ENCODE measurements at places on chromosomes 16 and 17.

- DNase-seq: no peak
- no peaks in the 10 kb centered on the region for H3K36me3 ChIP-seq
- H3K4me3 ChIP-seq: no peak overlapping the region
- H3K27me3 ChIP-seq: no peaks in the 10 kb centered on the region
- H3K27ac ChIP-seq: peak overlapping the region; percentile 44
These were observed 73.6 kb downstream of the WIPI1 start for GRCh38 chr17:68383443-68384321.

GRCh38 chr17:32971171-32971570 is 20.5 kb upstream of the SPACA3 start:
- H3K4me3 ChIP-seq: no peak overlapping the region
- peaks cover 9% of the 10 kb centered on the region for H3K4me1 ChIP-seq
- H3K27me3 ChIP-seq: no peaks in the 10 kb centered on the region
- no peaks in the 10 kb centered on the region for H3K36me3 ChIP-seq

GRCh38 chr17:42018339-42018738 is 1.1 kb upstream of the DNAJC7 start:
- H3K4me1 ChIP-seq: peaks cover 47% of the 10 kb centered on the region
- peak overlapping the region; percentile 87 for H3K27ac ChIP-seq
- DNase-seq: no peak
- H3K4me3 ChIP-seq: no peak overlapping the region
- H3K36me3 ChIP-seq: peaks cover 18% of the 10 kb centered on the region

DNA sequence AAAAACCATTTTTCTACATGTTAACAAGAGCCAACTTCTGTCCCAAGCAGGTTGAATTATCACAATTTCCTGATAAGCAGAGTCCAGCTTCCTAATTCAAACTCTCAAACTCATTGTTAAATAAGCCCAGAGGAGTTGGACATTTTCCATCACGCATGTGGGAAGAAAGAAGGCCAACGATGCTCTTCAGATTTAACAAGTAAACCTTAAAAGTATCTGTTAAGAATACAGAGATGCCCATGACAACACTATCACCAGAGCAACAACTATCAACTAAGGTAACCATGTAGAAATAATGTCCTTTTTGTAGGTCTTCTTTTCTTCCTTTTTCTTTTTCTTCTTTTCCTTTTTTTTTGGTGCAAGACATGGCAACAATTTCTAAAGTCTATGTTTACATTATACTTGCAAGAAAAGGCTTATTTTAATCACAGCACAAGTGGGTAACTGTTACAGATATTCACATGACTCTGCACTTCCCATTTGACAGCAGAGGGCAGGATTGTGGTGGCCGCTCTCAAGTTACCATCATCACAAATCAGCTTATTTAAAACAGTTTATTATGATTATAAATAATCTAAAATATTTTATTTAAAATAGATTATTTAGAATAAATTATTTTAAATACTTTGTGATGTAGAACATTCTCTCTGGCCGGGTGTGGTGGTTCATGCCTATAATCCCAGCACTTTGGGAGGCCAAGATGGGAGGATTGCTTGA is 35.7 kb upstream of the DHRS7B start:
- H3K27me3 ChIP-seq: no peaks in the 10 kb centered on the region
- no peak overlapping the region for H3K27ac ChIP-seq
- DNase-seq: no peak
- no peak overlapping the region for H3K4me3 ChIP-seq

- no peak overlapping the region for H3K4me3 ChIP-seq
- no peaks in the 10 kb centered on the region for H3K27me3 ChIP-seq
- H3K27ac ChIP-seq: no peak overlapping the region
- H3K36me3 ChIP-seq: no peaks in the 10 kb centered on the region
- H3K4me1 ChIP-seq: no peaks in the 10 kb centered on the region
These were observed 70.2 kb downstream of the CYLD start for GRCh38 chr16:50812046-50812445.

DNA sequence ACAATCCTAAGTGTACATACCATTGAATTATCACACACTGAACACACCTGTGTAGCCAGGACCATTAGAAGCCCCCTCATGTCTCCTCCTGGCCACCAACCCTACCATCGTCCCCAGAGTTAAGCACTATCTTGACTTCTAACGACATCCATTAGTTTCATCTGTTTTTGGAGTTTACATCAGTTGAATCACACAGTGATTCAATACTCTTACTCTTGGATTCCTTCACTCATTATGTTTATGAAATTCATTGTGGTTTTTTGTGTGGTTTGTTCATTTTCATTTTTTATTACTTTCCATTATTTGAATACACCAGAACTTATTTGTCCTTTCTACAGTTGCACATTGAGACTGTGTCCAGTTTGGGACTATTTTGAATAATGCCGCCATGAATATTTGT is 13.6 kb downstream of the DRC7 start:
- H3K27ac ChIP-seq: no peak overlapping the region
- H3K36me3 ChIP-seq: no peaks in the 10 kb centered on the region
- no peaks in the 10 kb centered on the region for H3K4me1 ChIP-seq
- no peak for DNase-seq
- no peaks in the 10 kb centered on the region for H3K27me3 ChIP-seq
